ENCODE measurements at places on chromosomes 4 and X.
A peak's percentile ranks its signal among the peaks of the same experiment; 100 is the strongest.

DNA sequence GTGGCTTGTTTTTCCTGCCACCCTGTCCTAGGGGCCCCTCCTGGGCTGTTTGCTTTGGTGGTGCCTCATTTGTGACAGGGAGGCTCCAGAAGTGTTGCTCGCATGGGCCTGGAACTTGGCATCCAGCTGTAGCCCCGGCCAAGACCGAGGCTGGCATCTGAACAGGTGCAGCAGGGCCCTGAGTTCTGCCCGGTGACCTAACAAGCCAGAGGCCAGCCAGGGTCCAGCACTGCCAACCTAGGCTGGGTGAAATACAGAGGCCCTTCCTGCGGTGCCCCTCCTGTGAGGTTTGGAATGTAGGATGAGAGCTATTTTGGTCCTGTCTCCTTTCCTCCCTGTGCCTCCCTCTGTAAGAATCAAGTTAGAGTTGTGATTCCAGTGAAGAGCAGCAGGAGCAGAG lies 58.5 kb downstream of the STARD8 start:
- no peak for DNase-seq

GRCh38 chrX:107753187-107753586 lies 22.4 kb downstream of the TSC22D3 start:
- DNase-seq: no peak

GRCh38 chr4:163804001-163804400 lies 309.5 kb downstream of the TMA16 start:
- DNase-seq: no peak

DNA sequence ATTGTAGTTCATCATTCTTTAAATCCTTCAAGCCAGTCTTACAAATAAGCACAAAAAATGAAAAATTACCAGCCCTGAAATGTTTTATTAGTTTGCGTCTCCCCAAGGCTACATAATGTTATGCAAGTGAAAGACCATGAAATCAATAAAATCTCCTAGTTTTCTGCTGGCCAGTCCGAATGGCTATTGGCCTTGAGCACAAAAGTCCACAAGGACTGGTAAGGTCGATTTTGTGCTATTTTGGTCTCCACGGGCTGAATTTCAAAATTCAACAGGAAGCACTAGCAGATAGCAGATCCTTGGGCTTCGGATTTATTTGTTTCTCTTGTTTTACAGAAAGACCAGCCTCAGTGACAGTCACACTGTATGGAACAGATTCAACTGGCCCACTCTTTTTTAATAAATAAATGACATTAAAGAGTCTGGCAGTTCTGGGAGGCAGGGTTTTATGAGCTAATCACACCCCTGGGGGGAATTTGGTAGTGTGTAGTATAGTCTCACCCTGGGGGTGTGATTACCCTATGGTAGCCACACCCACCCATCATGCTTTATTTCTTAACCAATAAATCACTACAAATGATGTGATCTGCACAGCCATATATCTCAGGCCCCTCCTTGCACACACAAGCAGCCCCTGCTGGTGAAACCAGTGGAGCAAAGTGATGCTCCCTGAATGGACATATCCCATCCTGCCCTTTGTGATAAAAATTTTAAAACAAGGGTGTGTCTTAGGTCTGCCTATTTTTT lies 51.1 kb upstream of the TMEM33 start:
- DNase-seq: no peak

GRCh38 chrX:107686026-107686425 lies 57.7 kb downstream of the PRPS1 start:
- DNase-seq: no peak

DNA sequence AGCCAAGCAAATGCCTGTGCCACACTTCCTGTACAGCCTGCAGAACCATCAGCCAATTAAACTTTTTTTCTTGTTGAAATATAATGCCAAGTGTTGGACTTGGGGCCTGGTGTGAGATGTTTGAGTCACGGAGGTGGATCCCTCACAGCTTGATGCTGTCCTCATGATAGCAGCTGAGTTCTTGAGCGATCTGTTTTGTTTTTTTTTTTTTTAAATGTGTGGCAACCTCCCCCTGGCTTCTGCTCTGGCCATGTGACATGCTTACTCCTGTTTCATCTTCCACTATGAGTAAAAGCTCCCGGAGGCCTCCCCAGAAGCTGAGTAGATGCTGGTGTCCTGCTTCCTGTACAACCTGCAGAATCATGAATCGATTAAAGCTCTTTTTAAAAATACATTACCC lies 973.3 kb upstream of the FTHL17 start:
- DNase-seq: no peak

GRCh38 chr4:154739111-154739510 lies 4.7 kb upstream of the LRAT start:
- DNase-seq: no peak

- no peak for DNase-seq
Measured at GRCh38 chr4:32778025-32778424, 2057.9 kb downstream of the PCDH7 start.

GRCh38 chrX:31506360-31506759 lies 434.5 kb upstream of the FTHL17 start:
- no peak for DNase-seq

GRCh38 chr4:98565681-98566301 lies 92.6 kb downstream of the TSPAN5 start:
- DNase-seq: no peak

DNA sequence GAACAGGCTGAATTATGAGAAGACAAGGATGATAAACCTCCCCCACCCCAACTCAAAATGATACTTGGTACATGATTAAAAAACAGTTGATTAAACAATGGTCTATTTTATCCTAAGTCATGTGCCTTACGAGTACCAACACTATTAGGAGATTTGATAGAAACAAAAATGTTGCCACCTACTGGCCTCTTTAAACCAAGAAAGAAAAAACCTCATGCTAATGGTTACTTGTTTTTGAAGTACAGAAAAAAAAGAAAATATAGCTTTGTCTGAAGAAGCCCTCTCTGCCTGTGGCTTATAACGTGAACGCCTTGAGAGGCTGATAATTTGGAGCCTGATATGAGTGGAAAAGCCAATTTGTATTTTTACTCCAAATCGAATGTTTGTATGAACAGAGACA lies 538.2 kb downstream of the DMD start:
- no peak for DNase-seq

DNA sequence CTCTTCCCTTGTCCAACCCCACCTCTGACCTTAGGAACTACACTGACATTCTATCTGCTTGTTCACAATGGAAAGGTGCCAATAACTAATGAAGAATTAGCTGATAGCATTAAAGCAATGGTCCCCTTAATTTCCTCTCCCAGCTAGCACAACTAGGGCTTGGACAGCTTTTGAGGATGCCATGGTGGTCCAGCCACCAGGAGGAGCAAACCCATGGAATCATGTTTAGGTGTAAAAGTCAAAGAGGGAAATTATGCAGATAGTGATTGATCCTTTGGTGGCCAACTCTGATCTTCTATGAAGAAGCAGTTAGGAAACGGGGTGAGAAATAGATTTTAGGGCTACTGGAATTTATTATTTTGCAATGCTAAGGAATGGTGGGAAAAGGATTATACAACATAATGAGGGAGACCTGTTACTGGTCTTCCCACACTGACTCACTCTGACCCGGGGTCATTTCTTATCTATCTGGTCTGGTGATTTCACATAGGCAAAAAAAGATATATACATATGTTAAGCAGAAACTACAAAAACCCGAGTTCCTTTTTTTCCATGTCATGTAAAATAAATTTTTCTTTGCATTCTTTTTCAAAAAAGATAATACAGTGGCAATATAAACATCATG lies 45.8 kb upstream of the FBXW7 start:
- no peak for DNase-seq

- peak; percentile 44 for DNase-seq
Measured at GRCh38 chr4:42519803-42520417, 122.6 kb downstream of the SHISA3 start.

DNA sequence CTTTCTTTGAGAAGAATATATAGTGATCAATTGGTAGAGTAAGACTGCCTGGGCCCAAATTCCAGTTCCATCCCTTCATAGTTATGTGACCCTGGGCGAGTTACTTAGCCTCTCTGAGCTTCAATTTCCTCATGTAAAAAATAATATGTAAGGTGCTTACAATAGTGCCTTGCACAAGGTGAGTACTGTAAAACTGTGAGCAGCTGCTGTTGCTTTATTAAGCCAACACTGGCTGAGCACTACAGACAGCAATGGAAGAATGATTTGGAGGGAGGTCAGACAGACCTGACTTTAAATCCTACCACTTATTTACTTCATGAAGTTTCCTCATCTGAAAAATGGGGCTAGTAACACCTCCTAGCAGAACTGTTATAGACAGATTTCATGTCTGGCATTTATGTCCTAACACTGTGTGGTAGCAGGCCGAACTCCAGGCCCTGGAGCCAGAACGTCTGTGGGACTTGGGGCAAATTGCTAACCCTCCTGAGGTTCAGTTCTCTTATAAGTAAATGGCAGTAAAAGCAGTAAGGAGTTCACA lies 53.8 kb downstream of the RNF150 start:
- DNase-seq: no peak
